Naive thymus-derived CD8-positive, alpha-beta T cell (primary cell): ENCODE measurements at places on chromosomes 1 and 21. TPM values are rescaled to one million over a fixed set of nuclear protein-coding genes. Genes with fewer than 3 reads are reported as not detected.
A peak's percentile ranks its signal among the peaks of the same experiment; 100 is the strongest.

DNA sequence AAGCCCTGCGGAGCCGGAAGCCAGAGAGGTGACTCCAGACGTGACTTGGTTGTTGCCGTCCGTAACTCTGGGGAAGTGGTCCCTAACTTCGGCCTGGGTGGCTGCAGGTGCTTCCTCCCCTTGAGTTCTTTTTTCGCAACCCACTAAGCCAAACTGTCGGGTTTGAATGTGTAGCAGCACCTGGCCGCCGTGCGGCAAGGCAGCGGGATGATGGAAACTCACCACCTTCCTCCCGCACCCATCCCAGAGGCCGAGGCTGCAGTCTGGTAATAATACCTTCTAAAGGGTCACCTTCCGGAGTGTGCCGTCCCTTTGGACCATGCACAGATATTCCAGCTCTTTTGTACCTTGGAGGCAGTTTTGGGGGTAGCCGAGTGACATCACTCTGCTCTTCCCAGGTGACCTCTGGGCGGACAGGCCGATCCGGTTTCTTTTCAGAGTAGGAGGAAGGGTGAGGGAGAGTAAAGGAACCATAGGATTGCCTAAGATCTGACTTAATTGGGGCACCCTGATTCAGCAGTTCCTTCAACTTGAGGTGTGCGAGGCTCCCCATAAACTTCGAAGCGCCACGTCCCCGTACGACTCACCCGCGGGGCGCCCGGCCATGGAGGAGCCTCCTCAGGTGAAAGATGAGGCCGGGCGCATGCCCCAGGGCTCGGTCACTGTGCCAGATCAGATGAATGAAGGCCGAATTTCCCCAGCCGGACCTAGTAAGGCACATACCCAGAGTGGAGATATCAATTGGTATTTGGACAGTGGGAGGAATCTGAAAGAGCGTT, 1.0 kb downstream of the KCNK1 start:
- no peak for DNase-seq

The ATP1A2 gene
- not detected for polyA plus RNA-seq

The OR2W3 gene
- not detected for polyA plus RNA-seq

- no peak for DNase-seq
Observed at GRCh38 chr1:9145714-9146113, 16.8 kb upstream of the GPR157 start.

The IVL gene
- polyA plus RNA-seq = not detected

- DNase-seq = no peak
Observed at GRCh38 chr1:100700586-100700985, 19.0 kb upstream of the VCAM1 start.

DNA sequence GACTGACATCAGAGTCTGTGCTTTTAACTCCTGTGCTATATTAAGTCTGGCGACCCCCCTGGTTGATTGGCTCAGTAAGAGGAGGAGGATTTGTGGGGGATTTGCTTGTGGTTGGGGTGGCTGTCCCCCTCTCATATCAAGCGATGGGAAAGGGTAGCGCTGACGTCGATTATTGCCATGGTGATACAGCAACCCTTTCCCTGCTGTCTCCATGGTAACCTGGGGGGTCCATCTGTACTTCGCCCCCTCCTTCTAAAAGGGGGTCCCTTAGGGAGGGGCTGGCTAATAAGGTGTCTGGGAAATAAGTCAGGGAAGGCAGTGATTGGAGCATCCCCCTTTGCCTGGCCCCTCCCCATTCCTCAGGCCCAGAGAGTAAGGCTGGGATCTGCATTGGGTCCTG, 4.7 kb downstream of the FAM229A start:
- DNase-seq = no peak

The KIF21B gene
- 2.2 TPM for polyA plus RNA-seq

DNA sequence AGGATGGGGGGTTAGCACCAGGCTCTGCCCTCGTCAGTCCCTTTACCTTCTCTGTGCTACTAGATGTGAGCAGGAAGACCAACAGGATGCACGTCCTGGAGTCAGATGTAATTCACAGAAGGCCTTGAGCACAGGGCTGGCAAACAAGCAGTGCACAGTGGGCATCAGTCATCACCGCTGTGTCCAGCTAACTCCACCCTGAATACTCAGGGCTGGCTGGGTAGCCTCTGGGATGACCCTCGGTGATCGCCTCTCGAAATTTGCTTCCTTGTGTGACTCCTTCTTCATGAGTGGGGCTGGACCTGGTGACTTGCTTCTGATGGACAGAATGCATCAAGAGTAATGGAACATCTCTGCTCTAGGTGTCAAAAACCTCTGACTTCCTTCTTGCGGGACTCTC, 92.2 kb upstream of the TMPRSS2 start:
- DNase-seq = no peak

The SPATA17 gene
- polyA plus RNA-seq = not detected

The SOX13 gene
- polyA plus RNA-seq = 0.32 TPM

The FNDC5 gene
- not detected for polyA plus RNA-seq

- DNase-seq = no peak
Observed at GRCh38 chr1:54904476-54905048, 17.6 kb upstream of the DHCR24 start.

DNA sequence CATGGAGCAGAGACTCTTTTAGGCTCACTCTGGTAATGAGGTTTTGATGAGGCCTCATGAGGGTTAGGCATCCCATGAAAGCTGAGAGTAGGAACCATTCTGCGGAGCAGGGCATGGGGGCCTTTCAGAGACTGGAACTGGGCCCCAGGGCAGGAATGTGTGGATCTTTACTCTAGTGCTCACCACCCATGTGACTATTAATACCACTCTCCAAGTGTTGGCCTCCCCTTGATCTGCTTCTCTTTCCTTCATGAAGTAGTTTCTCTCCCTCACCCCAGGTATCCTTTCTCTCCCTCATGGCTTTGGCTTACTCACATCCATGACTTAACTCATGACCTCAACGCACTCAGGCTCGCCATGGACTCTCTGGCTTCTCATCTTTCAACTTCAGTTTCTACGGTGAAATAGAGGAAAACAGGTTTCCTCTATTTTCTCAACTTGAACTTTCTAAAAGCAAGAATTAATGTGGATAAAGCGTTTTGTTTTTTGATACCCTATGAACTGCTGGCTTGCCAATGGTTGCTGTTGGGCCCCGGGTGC, 50.5 kb upstream of the GADD45A start:
- no peak for DNase-seq

- DNase-seq = no peak
Observed at GRCh38 chr1:31790140-31790539, 25.7 kb downstream of the SPOCD1 start.

DNA sequence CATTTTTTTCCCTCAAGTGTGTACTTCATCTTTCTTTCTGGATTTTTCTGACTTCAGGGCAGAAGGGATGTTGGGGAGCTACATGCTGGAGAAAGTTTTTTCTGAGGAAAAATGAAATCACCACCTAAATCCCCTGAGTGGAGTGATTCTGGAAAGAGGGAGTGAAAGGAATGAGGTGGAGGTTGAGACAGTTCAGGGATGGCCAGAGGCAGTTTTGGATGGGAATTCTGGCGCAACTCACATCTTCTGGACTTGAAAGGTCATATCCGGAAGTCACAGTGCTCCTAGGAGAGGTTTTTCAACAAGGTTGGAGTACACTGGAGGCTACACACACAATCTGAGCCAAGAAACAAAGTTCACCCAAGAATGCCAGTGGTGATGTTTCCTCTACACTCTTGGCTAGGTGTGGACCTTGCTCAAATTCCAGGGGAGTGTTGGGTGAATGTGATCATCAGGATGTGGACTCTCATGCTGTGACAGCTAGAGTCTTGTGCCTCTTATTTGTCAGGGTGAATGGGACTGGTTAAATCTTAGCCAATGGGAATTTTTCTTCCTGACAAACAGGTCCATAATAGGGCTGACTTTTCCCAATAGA, 161.5 kb downstream of the HLX start:
- no peak for DNase-seq

- no peak for DNase-seq
Observed at GRCh38 chr21:44875316-44875700, 1.8 kb upstream of the PTTG1IP start.

DNA sequence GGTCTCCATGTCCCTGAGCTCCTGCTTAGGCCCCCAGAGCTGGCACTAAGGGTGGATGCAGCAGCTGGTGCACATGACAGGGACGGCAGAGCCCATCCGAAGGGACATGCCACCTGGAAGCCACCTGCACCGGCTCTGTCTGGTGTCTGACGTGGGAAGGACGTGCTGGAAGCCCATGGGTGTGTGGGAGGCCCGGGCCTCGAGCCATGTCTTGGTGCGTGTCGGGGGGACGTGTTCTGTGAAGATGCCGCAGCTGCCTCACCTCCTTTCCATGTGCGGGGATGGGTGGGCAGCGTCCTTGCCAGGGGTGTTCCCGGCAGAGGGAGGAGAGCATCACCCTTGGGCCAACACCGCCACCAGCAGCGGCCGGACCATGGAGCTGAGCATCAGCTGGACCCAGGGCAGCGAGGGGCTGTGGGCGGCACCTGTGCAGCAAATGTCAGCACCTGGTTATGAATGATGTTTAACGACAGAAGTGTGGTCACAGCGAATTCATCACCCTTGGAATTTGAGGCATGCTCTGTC, 15.5 kb upstream of the POFUT2 start:
- DNase-seq = peak; percentile 45

- DNase-seq = no peak
Observed at GRCh38 chr1:183544598-183545297, 45.5 kb downstream of the NCF2 start.

GRCh38 chr1:20485527-20486456, at the start of gene CAMK2N1:
TSS of gene CAMK2N1 (minus strand) at chr1:20486210. CDS start at chr1:20485379, 831 bp downstream.
- DNase-seq = peak; percentile 77

GRCh38 chr1:170732252-170732588, 68.3 kb downstream of the PRRX1 start:
- DNase-seq = no peak

The ICOSLG gene
- polyA plus RNA-seq = 0.49 TPM

GRCh38 chr1:212713465-212714136, 14.0 kb upstream of the BATF3 start:
- no peak for DNase-seq

The PLOD1 gene
- 5.7 TPM for polyA plus RNA-seq

- DNase-seq = no peak
Observed at GRCh38 chr1:12416744-12417143, 186.9 kb downstream of the VPS13D start.

The CRNN gene
- not detected for polyA plus RNA-seq

GRCh38 chr1:209513226-209513625, 70.3 kb upstream of the CAMK1G start:
- no peak for DNase-seq

DNA sequence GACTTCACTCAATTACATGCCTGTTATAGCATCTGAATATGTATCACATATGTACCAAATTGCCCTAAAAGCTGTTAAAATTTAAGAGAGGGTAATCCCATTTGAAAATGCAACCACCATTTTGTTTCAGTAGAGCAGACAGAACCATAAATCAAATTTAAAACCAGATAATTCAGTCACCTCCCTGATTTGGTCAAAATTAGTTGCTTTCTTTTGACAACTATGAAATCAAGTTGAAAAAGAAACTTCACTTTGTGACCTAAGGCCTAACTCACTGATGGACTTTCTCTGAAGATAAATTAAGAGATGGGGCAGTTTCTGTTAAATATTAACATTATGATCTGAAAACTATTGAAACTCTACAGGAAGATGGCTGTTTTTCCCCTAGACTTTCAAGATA, 6.7 kb downstream of the GORAB start:
- no peak for DNase-seq

DNA sequence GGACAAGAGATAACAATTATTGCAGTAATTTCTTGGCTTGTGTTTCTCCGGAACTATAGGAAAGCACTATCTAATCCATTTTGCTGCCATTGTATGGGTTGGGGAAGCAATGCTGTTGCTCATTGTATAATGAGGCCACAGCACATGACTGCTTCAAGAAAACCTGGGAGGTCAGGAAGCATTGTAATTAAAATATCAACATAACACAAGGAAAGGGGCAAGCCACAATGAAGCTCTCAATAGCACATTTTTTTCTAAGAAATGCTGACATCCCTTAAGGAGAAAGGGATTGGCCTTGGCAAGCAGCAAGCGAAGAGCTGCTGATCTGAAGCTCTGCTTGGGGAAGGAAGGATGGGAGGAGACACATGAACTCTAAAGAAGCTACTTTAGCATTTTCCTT, 44.0 kb downstream of the PLPP3 start:
- DNase-seq = no peak

The SPRR2E gene
- polyA plus RNA-seq = not detected

DNA sequence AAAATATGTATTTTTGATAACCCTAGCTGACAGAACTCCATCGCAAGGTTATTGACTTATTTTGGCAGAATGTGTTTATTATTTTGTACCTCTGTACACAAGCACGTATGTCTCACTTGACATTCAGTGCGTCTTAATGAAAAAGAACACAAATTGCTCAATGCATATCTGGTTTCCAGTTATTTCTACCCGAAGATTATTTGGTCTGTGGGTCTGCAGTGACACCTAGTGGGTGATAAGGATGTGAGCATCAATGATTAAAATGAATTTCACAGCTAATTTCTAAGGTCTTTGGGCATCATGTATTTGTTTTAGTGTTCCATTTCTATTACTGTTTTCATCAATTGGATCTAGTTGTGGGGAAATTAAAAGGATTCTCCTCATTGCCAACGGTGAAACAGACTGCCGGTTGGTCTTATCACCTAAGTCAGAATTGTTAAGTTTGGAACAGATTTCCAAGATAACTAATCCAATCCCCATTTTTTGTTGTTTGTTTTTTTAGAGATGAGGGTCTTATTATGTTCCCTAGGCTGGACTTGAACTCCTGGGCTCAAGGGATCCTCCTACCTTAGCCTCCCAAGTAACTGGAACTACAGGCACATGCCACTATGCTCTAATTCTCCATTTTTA, 13.9 kb downstream of the DDX20 start:
- peak; percentile 29 for DNase-seq

The CCDC30 gene
- 0.55 TPM for polyA plus RNA-seq

DNA sequence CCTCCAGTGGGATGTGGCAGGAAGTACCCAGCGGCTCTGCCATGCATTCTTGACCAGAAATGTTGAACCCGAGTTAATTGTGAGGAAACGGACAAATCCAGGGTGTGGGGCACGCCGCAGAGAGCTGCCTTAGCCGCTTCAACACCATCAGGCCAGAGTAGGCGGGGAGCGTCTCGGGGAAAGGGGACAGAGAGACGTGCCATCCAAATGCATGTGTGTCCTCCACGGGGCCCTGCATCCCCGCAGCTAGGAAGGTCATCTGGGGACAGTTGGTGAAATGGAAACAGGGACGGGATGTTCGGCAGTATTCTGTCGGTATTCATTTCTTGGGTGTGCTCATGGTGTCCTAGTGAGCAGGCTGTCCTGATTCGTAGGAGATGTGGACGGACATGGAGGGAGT, 59.1 kb upstream of the TRAPPC10 start:
- DNase-seq = no peak

GRCh38 chr1:39293375-39294070, 89.0 kb downstream of the MACF1 start:
- DNase-seq = no peak

- DNase-seq = no peak
Observed at GRCh38 chr1:208791456-208791855, 547.3 kb upstream of the PLXNA2 start.

DNA sequence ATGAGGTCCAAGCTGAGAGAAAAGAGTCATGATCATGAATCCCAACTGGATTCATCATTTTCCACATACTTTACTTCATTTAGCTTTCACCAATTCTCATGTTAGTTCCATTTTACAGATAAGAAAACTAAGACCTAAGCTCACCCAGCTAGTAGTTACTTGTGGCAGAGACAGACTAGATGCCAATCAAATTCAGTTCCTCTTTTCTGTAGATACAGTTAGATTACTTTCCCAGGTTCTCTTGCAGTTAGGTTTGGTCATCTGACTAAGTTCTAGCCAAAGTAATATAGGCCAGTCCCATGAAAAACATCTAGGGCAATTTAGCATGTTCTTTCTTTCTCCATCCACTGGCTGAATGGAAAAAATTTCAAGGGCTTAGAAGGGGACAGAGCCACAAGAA, 8.9 kb upstream of the KCND3 start:
- DNase-seq = no peak

The SH2D5 gene
- not detected for polyA plus RNA-seq

GRCh38 chr1:46452931-46453325, 36.7 kb upstream of the DMBX1 start:
- DNase-seq = no peak
